ENCODE measurements at places on chromosomes 1 and 21.

DNA sequence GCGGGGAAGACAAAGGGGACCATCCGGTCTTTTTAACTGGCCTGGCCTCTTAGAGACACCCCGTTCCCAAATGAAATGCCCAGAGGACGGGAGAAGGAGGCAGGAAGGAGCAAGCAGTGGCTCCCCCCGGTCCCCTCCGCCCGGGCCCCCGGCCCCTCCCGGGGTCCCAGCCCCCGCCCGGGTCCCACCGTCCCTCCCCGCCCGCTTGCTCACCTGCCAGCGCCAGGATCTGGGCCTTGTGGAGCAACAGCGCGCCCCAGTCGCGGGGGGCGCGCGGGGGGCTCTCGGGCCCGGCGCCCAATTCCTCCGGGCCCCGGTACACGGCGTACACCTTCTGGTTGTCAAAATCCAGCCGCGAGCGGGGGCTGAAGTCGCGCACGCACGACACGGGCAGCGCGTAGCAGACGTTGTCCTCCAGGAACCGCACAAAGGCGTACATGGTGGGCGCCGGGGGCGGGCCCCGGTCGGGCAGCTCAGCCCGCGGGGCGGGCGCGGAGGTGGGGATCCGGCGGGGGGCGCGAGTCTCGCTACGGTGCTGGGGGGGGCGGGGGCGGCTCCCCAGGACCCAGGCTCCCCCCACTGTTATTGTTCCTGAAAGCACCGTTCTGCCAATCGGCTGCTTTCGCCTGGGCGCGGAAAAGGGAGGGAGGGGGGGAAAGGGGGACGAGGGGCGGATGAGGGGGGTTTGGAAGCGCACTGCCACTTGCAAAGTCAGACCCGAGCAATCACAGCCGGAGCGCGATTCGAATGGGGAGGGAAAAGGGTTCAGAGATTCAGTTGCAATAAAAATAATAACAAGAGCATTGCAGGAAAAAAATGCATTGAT, at the start of gene BEND5:
Gene BEND5 (minus strand): TSS at position 499 of the 826 bp plus-strand sequence. CDS start 60 bp downstream, at position 439.
- peak; percentile 20 for DNase-seq

GRCh38 chr1:161045736-161046604, at the start of gene USF1:
Gene USF1, minus strand, starts transcription at chr1:161045977. Its CDS starts 2,702 bp downstream, at chr1:161043275.
- peak; percentile 85 for DNase-seq

DNA sequence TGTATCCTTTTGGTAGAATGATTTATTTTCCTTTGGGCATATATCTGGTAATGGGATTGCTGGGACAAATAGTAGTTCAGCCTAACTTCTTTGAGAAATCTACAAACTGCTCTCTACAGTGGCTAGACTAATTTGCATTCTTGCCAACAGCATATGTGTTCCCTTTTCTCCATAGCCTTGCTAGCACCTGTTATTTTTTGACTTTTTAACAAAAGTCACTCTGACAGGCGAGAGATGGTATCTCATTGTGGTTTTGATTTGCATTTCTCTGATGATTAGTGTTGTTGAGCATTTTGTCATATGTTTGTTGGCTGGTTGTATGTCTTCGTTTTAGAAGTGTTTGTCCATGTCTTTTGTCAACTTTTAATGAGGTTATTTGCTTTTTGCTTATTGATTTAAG, 99.8 kb downstream of the UCK2 start:
- DNase-seq: no peak

DNA sequence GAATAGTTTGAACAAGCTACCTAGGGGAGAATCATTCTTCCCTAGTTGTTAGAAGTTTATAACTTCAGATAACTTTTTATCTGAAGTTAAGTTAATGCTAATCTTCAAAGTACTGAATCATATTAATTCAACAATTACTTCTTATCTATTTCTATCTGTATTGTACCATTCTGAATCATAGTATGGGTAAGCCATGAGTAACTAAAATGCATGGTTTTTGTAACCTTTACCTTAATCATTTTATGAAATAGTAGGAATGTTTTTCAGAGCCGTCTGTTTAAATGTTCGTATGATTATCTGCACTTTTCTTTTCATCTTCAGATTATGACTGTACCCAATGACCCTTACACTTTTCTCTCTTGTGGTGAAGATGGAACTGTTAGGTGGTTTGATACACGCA, 50.3 kb upstream of the MPC2 start:
- DNase-seq: no peak

GRCh38 chr1:177511036-177511435, 340.3 kb downstream of the BRINP2 start:
- DNase-seq: no peak

- no peak for DNase-seq
Measured at GRCh38 chr1:11461531-11462137, 17.3 kb upstream of the DISP3 start.

DNA sequence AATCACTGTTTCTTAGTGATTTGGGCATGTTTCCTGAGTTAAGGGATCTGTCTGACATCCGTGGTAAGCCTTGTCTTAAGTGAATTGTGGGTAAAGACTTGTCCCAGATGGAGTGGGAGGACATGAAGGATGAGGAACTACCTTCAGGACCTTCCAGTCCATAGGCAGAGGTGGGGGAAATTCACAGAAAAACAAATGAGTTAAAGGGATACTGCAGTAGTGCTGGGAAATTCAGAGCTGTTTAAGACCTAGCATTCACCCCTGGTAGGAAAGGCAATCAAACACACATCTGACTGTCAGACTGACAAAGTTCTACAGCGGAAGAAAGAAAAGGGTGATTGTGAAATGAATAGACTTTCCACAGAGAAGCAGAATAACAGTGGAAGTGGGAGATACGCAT, 3.0 kb downstream of the GNAT2 start:
- DNase-seq: no peak

GRCh38 chr1:20727746-20728316, 4.7 kb downstream of the SH2D5 start:
- no peak for DNase-seq

DNA sequence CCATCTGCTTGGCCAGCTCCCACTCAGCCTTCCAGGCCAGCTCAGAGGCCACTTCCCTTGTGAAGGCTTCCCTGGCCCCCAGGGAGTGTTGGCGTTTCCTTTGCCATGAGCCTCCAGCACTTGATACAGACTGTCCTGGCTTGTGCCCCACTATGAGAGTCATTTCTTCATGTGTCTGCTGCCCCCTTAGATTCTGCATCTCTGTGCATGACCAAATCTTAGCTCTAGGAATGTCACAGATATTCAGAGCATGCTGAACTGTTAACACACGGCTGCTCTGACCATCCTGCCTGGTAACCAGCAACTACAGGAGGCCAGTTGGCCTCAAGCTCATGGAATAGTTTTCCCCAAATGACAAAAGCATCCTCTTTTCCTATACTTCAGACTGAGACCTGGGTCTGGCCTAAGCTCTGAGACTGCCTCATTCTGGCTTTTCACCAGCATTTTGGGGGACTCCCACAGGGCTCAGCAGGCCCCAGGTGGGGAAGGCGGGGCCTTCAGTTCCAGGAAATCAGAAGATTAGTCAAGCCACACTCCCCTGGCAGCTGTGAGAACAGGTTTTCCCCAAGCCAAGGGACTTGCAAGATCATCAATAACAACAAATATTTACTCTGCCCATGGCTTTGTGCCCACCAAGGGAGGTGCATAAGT, 182.6 kb upstream of the EDN2 start:
- peak; percentile 34 for DNase-seq

- DNase-seq: no peak
Measured at GRCh38 chr1:153577624-153578051, 12.0 kb upstream of the S100A2 start.

GRCh38 chr1:53025034-53025768, 36.8 kb upstream of the PODN start:
- no peak for DNase-seq

DNA sequence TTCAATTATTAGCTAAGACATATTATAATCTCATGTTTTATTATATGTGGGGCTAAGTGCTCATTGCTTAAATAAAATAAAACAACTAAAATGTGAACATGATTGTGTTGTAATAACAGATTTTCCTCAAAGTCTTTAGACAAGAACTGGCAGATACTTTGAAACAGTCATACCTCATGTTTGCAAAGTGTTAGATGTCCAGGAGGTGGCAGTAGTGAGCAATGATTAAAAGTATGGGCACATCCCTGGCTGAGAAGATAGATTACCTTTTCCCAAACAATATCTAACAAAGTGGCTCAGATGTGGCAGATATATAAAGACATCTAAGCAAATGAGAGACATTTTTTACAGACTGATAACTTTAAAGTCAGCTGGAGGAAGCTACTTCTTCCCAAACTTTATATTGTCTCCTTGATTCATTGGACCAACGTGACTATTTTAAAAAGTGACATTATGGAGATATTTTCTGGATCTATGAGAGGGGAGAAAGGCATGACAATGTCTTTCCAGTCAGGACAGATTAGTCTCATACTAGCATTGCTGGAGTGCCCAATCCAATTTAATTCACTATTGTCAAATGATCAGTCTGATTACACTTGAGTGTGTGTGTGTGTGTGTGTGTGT, 269.8 kb downstream of the S1PR1 start:
- peak; percentile 20 for DNase-seq

- no peak for DNase-seq
Measured at GRCh38 chr21:33839167-33839716, 76.4 kb downstream of the ATP5PO start.

DNA sequence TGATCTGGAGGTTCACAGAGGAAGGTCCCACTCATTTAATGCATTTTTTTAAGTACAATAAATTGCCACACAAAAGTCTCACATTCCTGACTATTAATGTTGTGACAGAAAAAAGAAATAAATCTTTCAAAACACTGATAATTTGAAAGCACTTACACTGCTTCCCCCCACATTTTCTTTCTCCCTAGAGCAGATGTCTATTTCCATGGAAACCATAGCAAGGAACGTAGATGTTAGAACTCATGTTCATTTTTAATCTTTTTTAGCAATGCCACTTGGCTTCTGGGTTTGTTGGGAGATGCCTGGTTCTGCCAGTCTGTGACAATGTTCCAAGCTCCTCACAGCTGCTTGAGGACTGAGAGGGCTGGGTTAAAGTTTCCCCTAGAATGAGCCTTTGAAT, 1.9 kb upstream of the STMN1 start:
- DNase-seq: no peak

- DNase-seq: no peak
Measured at GRCh38 chr1:102772831-102773230, 335.5 kb downstream of the COL11A1 start.

DNA sequence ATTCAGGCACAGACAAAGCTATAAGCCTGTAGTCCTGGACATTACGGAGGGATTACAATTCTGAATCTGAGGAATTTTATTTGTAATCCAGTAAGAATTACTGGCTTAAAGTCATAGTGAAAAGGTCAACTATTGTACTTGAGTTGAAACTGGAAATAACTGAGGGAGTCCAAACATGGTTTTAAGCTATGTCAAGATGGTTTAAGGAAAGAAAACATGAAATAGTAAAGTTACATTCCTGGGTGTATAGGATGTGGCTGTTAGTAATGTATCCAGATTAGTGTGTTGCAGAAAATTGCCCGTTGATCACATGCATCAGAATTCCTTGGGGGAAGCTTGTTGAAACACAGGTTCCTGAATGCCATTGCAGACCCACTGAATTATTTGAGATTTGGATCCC, 124.8 kb upstream of the GORAB start:
- DNase-seq: no peak

GRCh38 chr1:33602271-33602670, 129.8 kb downstream of the ZSCAN20 start:
- no peak for DNase-seq
